Activated CD4-positive, alpha-beta T cell treated with anti-CD3 and anti-CD28 coated beads, Interleukin-2, Interleukin-4, amounts not matched to agents 100 ng/mL and 50 ng/mL, durations not matched to agents 16 hours and 8 hours (primary cell): ENCODE measurements at places on chromosomes 11 and 22.

GRCh38 chr11:10488121-10488933 is 33.3 kb downstream of the AMPD3 start:
- DNase-seq, result no peak

GRCh38 chr11:113397212-113397611 is 9.6 kb downstream of the ANKK1 start:
- DNase-seq, result no peak

DNA sequence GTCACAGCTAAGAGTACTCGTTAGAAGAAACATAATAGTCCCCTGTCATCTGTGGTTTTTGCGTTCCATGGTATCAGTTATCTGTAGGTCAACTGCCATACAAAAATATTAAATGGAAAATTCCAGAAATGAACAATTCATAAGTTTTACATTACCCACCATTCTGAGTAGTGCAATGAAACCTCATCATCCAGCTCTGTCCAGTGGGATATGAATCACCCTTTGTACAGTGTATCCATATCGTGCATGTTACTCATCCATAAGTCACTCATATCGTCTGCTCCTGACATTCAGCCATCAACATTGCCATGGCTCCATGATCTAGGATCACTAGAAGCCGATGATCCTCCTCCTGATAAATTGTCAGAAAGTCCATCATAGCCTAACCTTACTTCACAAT is 174.9 kb upstream of the C11orf87 start:
- DNase-seq, result no peak

DNA sequence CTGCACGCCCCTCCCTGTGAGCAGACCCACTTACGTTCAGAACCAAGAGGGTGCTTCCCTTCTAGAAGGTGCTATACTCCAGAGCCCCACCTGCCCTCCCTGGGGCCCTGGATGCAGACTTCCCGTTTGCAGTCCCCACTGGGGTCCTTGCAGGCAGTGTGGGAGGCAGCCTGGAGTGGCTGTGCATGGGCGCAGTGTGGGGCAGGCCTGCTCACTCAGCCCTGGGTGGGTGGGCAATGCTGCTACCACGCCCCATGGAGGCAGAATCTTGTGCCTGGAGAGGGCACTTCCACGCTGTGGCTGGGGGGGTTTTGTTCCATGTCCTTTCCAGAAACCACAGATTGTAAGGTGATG is 116.2 kb downstream of the KCNQ1OT1 start:
- DNase-seq, result no peak

DNA sequence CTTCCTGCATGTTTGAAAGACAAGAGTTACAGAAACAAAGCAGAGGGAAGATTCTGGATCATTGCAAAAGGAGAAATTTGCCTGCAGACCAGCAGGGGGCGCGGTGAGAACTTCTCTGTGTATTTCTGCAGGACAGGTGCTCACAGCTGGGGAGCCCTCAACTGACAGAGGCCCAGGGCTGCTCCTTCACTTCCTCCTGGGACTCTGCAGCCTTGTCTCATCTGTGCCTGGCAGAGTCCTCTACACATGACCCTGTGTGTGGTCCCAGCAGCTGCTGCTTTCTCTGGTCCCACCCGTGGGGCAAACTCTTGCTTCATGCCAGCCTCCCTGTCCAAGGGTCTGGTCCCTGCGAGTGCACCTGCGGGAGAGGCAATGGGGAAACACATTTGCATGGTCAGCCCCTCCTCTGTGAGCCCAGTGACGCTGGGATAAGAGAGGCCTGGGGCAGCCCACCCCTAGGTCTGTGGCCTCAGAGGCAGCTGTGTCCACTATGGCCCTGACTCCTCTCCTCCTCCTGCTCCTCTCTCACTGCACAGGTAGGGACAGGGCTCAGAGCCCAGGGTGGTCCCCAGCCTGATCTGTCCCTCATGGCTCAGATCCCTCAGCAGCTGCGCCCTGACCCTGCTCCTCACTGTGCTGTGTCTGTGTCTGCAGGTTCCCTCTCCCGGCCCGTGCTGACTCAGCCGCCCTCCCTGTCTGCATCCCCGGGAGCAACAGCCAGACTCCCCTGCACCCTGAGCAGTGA is 43.2 kb upstream of the VPREB1 start:
- DNase-seq, result no peak

DNA sequence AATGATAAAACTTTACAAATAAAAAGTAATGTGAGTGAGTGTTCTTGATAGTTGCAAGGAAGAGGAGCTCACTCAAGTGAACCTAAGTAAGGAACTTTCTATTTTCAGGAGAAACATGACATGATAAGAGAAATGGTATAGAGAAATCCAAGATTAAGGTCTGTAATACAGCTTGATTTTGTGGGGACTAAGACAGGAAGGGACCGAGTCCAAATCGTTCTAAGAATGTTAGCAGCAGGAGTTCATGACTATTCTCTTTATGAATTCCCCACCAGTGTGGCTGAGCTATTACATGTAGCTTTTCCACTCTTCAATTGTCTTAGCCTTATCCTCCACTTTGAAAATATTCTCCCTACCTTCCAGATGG is 698.6 kb upstream of the ARHGAP42 start:
- DNase-seq, result no peak

GRCh38 chr11:763549-764321 is 13.6 kb downstream of the GATD1 start:
- DNase-seq, result no peak

DNA sequence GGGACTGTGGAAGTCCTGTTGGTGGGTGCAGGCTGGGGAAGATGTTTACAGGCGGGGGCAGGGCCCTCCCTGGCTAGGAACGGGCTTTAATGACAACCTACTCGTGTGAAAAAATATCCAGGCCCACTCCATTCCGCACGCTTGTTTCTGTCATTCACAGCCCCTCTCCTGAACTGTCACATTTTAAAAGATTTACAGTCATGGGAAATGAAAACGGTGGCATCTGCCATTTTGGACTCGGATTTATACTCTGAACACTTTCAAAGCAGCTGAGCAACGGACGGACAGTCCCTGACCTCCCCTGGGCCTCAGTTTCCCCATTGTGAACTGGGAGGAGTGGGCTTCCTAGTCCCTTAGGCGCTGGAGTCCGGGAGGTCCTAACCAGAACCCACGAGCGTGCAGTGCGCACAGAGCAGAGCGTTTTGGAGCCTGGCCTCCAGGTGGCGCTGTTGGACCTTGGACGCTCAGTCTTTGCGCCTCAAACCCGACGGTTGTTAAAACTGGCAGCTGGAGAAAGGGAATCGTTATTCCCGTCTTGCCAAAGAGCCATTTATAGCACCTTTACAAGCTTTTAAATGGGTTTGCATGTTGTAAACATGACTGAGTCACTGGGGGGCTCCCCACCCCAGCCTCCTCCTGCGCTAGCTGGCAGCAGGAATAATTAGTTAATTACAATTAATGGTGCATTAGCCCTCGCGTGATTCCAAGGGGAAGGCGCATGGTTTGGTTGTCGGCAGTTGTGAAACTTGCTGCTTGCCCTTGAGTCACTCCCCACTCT is 75.3 kb downstream of the FBLN1 start:
- DNase-seq, result peak; percentile 82

GRCh38 chr11:69443968-69444364 is 37.5 kb upstream of the LINC01488 start:
- no peak for DNase-seq

DNA sequence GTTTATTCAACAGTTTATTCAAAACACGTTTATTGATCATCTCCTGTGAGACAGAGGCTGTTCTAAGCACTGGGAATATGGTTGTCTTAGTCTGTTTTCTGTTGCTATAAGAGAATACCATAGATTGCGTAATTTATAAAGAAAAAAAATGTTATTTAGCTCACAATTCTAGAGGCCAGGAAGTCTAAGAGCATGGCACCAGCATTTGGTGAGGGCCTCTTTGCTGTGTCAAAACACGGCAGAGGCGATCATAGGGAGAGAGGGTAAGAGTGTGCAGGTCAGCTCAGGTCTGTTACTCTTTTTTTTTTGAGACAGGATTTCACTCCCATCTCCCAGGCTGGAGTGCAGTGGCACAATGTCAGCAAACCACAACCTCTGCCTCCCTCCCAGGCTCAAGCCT is 5.2 kb upstream of the IL17RA start:
- DNase-seq, result no peak

DNA sequence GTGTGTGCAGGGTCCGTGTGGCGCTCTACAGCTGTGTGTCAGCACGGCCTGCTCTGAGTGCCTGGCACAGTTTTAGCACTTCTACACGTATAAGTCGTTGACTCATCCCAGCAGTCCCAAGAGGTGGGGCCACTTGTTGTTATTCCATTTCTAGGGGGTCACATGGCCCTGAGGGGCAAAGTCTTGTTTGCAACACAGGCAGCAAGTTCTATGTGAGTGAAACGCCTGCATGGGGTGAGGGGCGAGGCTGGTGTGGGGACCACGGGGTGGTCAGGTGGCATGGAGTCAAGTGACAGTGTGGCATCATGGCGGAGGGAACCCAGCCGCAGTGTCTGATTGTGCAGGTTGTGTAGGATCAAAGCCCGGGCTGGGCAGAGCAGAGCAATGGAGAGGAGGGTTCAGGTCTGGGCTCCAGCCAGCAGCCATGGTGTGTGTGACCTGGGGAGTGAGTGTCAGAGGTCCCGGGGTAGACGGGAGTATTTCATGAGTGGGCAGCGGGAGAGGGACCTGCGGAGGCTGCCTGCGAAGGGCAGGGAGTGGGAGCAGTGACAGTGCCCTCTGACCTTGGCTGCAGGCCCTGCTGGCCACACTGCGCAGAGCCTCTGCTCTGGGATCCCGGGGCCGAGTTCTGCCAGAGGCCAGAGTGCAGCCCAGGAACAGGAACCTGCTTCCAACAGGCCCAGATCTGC is 27.9 kb downstream of the SHANK3 start:
- DNase-seq, result no peak

DNA sequence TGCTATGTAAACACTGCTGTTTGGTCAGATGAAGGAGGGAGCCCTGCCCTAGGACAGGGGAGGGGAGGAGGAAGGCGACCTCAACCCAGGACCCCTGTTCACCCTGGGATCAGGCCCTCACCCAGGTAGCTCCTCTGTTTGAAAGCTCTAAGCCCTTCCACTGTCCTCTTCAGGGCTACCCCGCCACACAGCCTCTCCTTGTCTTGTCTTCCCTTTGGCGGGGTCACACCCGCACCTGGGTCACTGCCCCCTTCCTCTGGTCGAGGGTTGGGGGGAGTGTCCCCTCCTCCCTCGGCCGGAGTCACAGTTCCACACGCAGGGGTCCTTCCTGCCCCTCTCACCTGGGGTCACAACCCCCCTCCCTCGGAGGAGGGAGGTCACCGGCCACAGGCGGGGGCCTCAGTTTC is 463 bp upstream of the PTPMT1 start:
- DNase-seq, result no peak

GRCh38 chr11:65160643-65161042 is 9.4 kb upstream of the SPDYC start:
- DNase-seq, result no peak

GRCh38 chr11:15591112-15591537 is 476.4 kb downstream of the INSC start:
- no peak for DNase-seq

DNA sequence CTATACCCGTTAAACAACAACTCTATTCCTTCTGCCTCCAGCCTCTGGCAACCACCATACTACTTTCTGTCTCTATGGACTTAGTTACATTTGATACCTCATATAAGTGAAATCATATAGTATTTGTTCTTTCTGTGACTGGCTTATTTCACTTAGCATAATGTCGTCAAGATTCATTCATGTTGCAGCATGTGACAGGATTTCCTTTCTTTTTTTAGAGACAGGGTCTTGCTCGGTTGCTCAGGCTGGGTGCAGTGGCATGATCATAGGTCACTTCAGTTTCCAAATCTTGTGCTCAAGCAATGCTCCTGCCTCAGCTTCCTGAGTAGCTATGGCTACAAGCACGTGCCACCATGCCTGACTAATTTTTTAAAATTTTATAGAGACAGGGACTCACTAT is 29.4 kb upstream of the SORL1 start:
- DNase-seq, result no peak

DNA sequence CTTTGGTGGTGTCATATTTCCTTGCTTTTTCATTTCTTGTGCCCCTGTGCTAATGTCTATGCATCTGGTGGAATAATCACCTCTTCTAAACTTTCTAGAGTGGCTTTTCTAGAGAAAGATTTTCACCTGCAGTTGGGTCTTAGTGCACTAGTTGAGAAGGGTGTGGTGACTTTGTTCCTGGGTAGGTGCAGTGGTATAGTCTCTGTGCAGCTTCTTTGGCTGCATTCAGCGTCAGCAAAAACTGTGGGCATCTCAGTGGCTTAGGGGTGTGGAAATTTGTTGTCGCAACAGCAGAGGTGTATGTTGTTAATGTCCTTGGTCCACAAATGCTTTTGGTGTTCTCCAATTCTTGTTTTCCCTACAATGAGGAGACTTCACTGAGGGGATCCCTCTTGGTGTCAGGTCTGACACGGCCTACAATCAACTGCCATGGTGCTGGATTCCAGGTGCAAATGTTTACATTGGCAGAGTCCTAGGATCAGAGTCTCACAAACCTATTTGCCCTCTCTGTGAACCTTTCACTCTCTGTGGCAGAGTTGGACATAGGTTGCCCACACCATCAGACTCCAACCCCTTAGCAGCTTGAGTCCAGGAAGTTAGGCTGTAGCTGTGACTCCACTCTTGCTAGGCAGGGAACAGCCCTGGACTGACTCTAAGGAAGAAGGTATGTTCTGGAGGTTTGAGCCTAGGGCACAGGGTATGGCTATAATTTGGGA is 48.8 kb downstream of the GDPD4 start:
- no peak for DNase-seq

DNA sequence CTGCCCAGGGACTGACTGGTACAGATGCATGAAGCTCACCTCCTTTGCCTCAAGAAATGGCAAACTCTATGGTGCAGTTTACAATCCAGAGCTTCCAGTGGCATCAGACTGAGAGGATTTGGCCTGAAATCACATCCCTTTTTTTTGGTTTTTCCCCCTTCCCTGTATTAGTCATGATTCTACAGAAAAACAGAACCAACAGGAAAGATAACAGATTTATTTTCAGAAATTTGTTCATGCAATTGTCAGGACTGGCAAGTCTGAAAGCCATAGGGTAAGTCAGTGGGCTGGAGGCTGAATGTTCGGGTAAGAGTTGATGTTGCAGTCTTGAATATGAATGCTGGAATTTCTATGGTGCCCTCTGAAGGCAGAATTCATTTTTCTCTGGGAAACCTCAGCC is 12.0 kb upstream of the ZDHHC13 start:
- DNase-seq, result no peak

DNA sequence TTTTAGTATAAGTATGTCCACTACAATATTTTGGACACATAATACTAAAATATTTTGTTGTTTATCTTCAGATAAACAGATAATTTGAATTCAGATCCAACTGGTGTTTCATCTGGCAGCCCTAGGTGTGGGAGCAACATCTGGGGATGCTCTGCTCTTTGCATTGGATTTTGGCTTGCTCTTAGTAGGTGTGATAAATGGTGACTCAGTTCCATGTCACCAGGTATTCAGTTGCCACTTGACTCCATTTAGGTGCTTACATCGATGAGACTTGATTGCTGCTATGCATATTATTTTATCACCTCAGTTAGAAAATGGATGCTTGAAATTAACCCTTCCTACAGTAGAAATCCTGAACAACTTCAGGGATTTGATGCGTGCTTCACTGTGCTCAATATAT is 13.3 kb upstream of the AMOTL1 start:
- DNase-seq, result no peak

- DNase-seq, result no peak
Observed at GRCh38 chr11:34476849-34477248, 36.7 kb downstream of the ELF5 start.
